ENCODE measurements at places on chromosomes 2 and 18.

DNA sequence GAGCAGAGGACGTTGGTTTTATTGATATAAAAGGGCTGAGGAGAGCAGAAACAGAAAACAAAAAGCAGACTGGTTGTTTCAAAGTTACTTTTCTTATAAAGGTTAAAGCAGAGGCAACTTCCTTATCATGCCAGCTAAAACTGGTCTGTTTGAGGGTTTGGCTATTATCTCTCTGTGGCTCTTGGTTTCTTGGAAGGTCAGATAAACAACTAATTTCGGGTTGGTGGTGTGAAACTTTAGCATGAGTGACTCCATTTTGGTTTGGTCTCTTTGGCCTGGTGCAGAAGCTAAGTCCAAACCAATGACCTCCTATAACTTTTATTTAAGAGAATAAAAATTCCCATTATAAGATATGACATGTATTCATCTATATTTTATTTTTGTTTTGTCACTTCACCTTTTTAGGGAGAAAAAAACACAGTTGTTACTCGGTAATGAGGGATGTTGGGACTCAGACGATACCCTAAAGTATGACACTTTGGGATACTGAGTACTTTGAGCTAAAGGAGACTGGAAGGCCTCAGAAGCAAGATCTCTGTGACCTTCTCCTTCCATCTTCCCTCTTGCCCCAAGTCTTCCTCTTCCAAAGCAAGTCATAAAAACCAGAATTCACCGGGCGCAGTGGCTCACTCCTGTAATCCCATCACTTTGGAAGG is 23.3 kb downstream of the TNFAIP6 start:
- DNase-seq: no peak

- no peak for DNase-seq
Measured at GRCh38 chr2:71757351-71757750, 304.0 kb downstream of the DYSF start.

- DNase-seq: no peak
Measured at GRCh38 chr2:202387608-202388342, 11.6 kb downstream of the BMPR2 start.

- DNase-seq: no peak
Measured at GRCh38 chr2:104876606-104877570, 23.0 kb downstream of the POU3F3 start.

- DNase-seq: peak; percentile 38
Measured at GRCh38 chr18:57741273-57741672, 61.8 kb downstream of the ATP8B1 start.

- DNase-seq: no peak
Measured at GRCh38 chr2:160251569-160251968, 51.5 kb upstream of the ITGB6 start.

DNA sequence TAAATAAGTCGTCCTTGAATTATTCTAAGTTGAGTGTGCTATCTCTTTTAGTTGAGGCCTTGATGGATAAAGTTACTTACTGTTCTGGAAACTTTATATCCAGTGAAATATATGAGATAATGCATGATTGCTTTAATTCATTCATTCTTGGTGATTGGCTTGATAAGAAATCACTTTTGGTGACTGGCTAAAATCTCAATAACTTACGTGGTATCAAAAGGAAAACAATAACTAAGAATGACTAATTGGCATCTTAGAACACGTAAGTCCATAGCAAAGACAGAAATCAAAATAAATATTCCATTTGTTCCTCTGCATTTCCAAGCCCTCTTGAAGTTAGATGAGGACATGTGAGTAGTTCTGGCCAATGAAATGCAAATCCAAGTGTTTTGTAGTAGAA is 251.6 kb downstream of the NUP35 start:
- DNase-seq: no peak

- no peak for DNase-seq
Measured at GRCh38 chr18:78580835-78581339, 398.7 kb upstream of the SALL3 start.

GRCh38 chr2:197486175-197486574 is 13.5 kb downstream of the HSPD1 start:
- no peak for DNase-seq

Measured in foreskin fibroblast (primary cell).